ENCODE measurements at places on chromosomes 2 and 18.

- DNase-seq: no peak
These were observed 21.5 kb downstream of the ITM2C start for GRCh38 chr2:230886206-230886605.

- no peak for DNase-seq
These were observed 787.2 kb downstream of the RNF144A start for GRCh38 chr2:7704296-7704865.

DNA sequence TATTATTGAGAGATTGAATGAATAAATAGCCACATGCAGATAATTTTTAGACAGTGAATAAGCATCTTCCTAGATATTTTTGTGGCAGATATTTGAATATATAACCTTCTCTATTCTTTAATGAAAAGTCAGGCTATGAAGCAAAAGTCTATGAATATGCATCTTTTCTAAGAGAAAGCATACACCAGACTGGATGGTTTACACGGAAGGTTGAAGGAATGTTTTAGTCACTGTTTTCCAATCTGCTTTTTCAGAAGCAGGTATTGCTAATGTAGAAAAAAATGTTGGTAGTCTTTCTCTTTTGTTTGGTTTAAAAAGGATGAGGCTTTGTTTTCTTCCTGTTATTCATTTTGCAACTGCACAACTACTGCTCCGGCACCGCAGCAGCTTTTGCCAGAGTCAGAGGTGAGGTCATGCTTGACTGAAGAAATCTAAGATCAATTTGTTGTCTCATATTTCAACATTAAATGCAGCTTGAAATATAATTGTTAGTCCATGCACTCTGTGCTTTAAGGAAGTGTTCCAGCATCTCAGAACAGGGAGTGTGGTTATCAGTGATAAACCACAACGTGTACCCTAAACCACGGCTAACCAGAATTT is 1540.8 kb upstream of the PIK3C3 start:
- no peak for DNase-seq

- no peak for DNase-seq
These were observed 10.0 kb downstream of the SLC40A1 start for GRCh38 chr2:189570570-189571031.

- DNase-seq: no peak
These were observed 193.9 kb downstream of the BCL11A start for GRCh38 chr2:60359569-60359968.

- DNase-seq: no peak
These were observed 158.6 kb upstream of the RBMS1 start for GRCh38 chr2:160652236-160652635.

DNA sequence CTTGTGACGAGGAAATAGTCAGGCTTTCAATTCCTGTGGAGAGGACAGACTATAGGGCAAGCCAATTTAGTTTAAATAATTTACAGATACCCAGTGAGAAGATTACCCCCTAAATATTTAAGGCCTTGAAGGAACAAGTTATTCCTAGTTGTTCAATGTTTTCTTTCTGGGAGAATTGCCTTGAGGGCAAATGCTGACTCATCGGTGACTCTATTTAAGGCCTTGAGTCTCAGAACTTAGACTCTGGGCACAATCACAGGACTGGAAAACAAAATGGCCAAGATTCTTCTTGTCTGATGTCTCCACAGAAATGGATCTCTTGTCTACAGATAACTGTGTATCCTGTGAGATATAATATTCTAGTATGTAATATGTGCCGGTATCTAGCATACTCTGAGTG is 467.1 kb downstream of the SUCLG1 start:
- no peak for DNase-seq

- no peak for DNase-seq
These were observed 151.0 kb downstream of the MREG start for GRCh38 chr2:215862351-215862771.

GRCh38 chr18:59834267-59834666 is 65.5 kb upstream of the PMAIP1 start:
- DNase-seq: no peak

GRCh38 chr2:55581874-55582547 is 35.4 kb downstream of the PPP4R3B start:
- no peak for DNase-seq

GRCh38 chr2:50863218-50863617 is 168.7 kb downstream of the NRXN1 start:
- DNase-seq: no peak

- DNase-seq: no peak
These were observed 38.2 kb downstream of the PDIA6 start for GRCh38 chr2:10774394-10774793.

DNA sequence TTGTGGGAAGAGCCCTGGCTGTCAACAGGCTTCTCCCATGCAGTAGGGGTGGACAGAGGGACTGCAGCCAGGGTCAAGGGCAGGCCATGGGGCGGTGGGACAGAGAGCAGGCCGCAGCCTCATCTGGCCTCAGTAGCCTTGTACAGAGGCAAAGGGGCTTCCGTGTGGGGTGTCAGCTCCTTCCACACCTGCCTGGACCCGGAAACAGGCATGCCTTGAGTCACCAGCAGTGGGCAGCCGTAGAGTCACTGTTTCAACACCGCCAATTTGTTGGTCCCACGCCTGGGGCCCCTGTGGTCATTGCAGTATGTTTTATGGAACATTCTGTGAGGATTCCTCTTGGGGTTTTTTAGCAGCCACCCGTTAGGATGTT is 173.0 kb downstream of the SMAD7 start:
- no peak for DNase-seq

DNA sequence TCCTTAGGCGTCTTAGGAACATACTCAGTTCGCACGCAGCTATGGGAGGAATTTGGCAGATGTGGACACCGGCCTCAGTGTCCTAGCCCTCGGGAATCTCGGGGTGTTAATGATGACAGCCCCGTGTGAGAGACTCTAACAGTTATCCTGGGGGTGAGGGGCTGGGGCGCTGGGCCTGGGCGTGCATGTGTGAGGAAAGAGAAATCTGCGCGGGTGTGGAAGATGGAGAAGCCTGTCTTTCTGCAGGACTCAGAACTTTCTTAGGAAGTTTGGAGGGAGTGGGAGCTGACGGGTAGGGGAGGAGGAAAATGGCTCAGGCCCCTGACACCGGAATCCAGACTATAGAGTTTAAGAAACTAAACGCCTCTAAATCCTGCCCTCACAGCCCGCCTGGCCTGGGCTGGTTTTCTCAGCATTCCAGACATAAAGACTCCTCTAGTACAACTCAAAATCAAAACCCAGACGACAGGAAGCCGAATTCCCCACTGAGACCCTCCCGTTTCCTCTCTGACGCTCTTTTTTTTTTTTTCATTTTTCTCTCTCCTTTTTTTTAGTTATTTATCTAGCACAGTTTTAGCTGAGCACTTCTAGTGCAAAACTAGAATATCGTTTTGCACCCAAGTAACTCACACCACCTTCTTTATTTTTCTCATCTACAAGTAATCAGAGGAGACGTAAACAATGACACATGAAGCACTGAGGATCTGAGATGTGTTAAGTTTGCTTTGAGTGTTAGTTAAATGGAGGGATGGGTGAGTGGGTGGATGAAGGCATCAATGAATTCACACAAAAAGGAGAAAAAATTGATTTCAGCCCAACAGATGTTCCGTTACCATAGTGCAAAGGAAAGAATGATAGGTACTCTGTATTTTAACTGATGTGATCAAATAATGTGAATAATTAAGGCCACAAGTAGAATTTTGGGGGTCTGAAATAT is 1.2 kb upstream of the HAAO start:
- no peak for DNase-seq

DNA sequence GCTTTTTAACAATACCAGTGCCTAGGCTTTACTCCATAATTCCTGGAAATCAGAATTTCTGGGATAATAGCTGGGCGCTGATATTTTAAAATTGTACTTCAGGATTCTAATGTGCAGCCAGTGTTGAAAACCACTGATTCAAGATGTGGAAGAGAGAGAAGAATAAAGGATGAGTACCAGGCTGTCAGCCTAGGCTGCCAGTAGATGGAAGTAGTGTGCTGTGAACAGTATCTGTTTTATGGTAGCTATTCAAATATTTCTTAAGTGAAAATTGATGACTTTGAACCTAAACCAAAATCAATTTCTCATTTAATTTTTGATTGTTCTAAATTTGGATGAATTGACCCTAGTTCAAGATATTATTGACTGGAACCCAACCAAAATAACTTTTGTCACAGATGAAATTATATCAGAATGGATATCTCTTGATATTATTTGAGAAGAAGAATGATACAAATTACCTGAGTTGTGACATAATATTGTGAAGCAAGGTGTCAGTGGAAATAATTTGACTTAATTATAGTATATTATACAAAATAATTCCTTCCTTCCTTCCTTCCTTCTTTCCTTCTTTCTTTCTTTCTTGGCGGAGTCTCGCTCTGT is 88.0 kb downstream of the COMMD1 start:
- DNase-seq: no peak

DNA sequence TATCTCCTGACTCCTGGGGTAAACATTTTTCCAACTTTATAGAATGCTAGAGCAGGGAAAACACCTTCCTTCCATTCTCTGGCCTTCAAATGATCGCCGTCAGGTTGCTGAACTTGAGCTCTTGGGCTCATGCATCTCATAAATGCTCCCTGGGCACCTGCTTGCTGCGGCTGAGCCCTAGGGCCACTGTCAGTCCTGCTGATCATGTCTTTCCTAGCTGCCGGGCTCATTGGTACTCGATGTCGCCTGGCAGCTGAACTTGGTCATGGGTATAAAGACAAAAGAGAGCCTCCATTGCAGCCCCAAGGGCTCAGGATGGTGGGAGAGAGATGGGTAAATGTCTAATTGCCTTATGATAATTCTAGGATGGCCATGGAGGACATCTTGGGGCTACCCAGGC is 80.6 kb downstream of the HS1BP3 start:
- no peak for DNase-seq

DNA sequence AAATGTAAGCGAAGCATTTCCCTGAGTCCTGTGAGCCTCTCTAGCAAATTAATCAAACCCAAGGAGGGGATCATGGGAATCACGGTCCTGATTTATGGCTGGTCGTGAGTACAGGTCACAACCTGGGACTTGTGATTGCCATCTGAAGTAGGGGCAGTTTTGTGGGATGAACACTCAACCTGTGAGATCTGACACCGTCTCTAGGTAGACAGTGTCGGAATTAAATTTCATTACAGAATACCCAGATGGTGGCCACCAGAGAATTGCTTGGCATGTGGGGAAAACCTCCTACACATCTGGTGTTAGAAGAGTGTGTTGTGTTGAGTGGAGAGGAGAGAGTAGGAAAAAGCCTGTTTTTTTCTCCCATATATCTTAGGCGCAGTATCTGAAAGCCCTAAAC is 12.5 kb downstream of the CAPN14 start:
- DNase-seq: no peak

DNA sequence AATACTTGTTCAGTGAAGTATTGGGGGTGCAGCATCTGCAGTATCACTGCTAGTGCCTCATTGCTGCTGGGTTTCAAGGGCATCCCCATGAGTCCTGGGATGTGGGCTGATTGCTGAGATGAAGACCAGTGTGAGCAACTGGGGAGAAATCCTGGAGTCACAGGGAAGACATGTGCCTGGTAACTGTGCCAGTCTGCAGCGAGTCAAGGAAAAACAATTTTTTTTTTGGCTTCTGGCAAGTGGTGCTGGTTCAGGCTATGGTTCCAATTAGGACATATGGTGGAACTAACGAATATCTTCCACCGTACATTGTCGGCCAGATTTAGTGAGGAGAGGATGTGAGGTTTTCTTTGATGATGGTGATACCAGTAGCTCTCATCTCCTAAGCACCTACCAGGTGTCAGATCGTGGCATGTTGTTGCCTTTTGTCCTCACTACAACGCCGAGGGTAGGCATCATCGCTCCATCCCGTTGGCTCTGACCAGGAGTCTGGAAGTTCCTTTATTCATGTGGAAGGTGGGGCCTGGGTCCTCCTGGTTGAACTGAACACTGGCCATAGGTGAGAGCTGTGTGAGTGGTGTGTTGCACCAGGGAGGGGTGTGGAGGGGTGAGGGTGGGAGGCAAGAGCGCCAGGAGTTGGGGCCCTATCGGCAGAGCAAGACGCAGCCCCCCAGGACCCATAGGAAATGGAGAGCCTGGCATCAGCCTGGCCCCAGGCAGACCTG is 118.0 kb upstream of the HS6ST1 start:
- no peak for DNase-seq

GRCh38 chr2:21772624-21773023 is 648.9 kb downstream of the TDRD15 start:
- DNase-seq: no peak

GRCh38 chr2:11858883-11859282 is 112.5 kb downstream of the LPIN1 start:
- DNase-seq: no peak

DNA sequence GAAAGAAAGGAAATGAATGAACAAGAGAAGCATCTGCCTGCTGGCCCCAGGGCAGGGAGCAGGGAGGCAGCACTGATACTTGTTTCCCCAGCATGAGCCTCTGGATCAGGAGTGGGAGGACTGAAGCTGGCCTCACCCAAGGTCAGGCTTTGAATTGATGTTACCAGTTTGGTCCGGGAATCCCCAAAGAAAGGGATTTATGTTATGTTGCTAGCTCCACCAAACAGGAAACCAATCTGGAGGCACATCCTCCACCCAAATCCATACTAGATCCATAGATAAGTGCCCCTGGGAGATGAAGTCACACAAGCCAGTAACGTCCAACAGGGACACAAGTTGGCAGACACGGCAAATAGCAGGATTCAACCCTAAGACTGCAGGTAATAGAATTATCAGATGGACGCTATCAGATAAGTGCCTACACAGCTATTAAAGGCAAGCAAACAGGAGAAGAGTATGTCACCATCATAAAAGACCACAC is 85.9 kb downstream of the MTCL1 start:
- DNase-seq: no peak

- no peak for DNase-seq
These were observed 84.8 kb downstream of the SETBP1 start for GRCh38 chr18:44765456-44765855.

GRCh38 chr2:152532241-152532640 is 185.0 kb downstream of the PRPF40A start:
- no peak for DNase-seq

- no peak for DNase-seq
These were observed 99.5 kb downstream of the SLC4A3 start for GRCh38 chr2:219726916-219727315.

GRCh38 chr2:51218047-51218446 is 186.1 kb upstream of the NRXN1 start:
- DNase-seq: no peak

- no peak for DNase-seq
These were observed 66.9 kb downstream of the VSNL1 start for GRCh38 chr2:17607379-17607778.

- DNase-seq: no peak
These were observed 7.3 kb upstream of the SLC3A1 start for GRCh38 chr2:44267796-44268648.

DNA sequence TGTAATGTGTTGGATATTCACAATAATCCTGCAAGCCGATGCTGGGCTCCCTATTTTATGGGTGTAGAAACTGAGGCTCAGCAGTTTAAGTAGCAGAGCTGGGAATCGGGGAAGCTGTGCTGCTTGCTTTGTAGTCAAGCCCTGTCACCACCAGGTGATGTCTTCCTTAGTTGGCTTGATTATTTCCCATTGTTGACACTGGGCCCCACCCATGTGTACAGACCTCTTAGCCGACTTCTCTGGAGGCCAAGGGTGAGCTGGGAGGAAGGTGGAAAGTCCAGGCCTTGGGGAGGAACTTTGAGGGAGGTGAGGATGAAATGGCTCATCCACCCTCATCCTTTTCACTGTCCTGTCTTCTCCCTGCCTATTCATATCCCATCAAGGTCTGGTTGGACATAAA is 60.0 kb downstream of the CAPN13 start:
- no peak for DNase-seq
